Fibroblast of gingiva (primary cell): ENCODE measurements at places on chromosomes 12 and 14.

DNA sequence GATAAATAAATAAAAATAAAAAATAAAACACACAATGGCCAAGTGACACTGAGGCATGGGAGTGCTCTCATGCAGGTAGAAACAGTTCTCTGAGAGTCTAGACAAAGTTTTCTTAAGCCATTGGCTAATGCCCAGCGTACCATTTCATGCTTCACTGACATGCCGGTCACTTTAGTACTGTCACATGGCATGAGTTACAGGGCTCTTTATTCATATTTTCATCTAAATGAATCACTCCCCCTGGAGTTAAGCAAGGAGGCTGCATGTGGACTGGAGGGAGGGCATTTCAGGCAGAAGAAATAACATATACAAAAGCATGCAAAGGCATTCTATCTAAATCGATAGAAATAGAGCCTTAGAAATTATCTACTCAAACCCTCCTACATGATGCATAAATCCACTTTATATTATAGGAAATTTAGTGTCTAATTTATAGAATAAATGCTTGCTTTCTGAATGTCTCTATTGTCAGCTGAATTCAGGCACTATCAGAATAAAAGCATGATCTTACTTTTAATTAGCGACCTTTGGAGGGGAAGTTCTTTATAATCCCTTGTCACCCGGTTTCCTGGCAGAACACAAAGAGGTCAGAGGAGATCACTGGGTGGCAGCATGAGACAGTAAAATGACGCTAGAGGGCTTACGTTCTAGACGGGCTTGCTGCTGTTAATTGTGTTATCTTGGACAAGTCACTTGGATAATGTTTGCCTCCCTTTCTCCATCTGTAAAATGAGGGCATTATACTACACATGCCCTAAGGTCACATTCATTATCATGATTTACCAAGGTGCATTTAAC lies 17.5 kb downstream of the DYRK4 start:
- DNase-seq = peak; percentile 16

GRCh38 chr12:103799857-103800771 lies 40.9 kb downstream of the NT5DC3 start:
- DNase-seq = peak; percentile 74

GRCh38 chr14:85531141-85531586 lies 1.2 kb downstream of the FLRT2 start:
- DNase-seq = peak; percentile 89

DNA sequence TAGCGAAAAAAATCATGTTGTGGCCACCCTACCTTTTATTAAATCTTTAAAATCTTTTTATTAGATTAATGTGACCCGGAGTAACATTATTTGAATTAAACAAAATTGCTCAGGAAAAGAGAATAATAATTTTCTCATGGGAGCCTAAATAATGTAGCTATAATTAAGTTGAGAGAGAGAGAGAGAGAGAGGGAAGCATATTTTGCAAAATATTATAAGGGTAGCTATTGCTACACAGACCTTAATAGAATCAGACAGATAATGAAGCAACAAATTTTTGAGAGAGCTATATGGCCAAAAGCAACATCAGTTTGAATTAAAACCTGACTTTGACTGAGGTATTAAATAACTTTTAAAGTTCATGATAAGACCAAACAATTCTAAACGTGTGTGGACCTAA lies 703.5 kb downstream of the TMTC2 start:
- no peak for DNase-seq

DNA sequence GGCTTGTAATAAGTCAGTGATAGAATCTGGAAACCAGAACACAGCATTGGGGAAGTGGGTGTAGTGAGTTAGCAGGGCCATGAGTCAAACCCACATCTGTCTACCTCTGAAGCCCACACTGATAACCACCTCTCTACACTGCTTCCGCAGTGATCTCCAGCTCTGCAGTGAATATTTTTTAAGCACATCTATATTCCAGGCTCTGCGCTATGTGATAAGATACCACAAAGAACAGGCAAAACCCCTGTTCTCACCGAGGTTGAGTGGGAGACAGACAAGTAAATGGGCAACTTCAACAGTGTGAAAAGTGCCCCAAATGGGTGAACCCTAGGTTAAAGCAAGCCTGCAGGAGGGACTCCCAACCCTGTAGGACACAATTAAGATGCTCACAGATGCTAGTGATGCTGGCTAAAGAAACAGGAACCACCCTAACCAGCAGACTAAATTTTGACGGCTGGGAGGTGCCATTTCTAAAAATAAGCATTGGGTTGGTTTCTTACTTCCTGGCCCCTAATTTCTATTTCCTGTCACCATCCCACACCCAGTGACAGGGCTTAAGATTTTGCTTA lies 375.0 kb downstream of the DPF3 start:
- DNase-seq = no peak

DNA sequence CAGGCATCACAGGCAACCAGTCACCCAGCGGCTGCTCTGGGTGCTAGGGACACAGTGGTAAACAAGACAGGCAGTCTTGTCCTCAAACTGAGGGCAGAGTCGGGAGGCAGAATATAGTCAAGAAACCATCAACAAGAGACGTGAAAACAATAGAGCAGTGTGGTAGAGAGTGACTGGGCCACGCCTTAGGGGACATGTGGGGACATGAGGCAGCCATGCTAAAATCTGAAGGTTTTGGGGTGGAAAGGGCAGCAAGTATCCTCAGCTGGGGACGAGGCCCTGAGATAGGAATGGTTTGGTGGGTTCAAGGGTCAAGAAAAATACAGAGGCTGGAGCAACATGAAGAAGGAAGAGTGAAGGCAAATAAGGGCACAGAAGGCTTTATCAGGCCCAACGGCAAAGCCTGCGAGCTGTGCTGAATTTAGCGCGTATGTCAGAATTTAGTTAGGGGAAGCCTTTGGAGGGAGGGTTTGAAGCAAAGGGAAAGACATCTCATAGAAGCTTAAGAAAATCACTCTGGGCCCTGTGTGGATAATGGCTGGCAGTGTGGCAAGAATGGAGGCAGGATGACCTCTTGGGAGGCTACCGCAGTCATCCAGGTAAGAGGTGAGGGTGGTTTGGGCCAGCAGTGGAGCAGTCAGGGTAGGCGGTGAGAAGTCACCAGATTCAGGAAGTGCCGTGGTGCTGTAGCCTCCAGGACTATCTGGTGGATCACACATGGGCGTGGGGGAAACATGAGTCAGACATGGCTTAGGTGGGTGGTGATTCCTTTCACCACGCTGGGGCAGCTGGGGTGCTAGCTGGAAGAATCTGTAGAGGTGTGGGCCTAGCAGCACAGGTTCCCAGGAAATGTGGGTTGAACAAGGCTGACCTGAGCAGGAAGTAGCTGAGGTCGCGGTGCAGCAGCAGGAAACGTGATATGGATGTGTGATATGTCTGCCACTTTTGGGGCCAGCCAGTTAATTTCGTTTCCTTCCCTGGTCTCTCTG lies 3.0 kb downstream of the EVL start:
- DNase-seq = no peak

- no peak for DNase-seq
These were observed 202.5 kb downstream of the CALM1 start for GRCh38 chr14:90599339-90599738.

DNA sequence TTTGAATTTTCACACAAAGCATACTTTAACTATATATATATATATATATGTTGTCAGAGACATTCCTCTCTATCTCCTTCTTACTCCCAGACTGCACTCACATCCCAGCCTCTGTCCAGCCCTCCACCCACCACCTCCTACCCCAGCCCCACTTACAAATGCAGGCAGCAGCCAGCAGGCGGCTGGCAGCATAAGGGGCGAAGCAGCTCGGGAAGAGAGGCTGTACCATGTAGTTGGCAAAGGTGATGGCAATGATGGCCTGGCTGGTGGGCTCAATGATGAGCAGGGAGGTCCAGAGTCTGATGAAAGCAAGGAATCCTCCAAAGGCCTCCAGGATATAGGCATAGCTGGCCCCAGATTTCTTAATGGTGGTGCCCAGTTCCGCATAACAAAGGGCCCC lies 2.5 kb downstream of the SLC7A7 start:
- DNase-seq = no peak

DNA sequence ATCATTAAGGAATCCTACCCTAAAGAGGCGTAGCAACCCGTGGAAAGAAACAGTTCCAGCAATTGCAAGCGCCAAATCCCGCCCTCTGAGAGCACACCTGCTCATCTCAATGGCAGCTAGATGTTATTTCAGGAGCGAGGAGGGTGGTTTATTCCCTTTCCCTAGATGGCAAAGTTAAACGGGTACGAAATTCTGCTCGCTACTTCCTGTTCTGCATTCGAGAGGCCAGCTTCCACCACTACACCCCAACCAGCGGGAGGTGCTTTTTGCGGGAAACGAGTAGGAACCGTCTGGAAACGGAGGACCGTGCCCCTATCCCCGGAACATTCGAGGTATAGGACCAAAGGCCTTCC lies 536 bp downstream of the VPS29 start:
- peak; percentile 6 for DNase-seq

GRCh38 chr12:93950311-93950710 lies 198.1 kb upstream of the PLXNC1 start:
- DNase-seq = peak; percentile 2

DNA sequence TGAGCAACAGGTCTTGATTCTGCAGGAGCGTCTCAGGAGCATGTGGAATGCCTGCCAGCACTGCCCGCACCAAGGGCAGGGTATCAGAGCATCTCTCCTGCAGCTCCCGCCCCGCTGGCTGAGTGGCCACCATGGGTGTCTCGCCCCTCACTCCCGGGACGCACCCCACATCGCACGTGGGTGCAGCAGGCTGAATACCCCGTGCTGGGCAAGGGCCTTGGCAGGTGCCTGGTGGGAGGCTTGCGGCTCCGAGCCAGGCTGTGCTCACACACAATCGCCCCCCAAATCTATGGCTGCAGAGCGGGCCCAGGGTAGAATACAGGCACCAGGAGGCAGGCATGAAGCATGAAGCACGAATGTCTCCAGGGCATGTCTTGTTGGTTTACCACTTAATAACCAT lies 103.9 kb upstream of the TMEM132D start:
- DNase-seq = no peak

GRCh38 chr14:68820119-68820518 lies 27.3 kb upstream of the ZFP36L1 start:
- no peak for DNase-seq

GRCh38 chr12:38123566-38124246 lies 192.9 kb upstream of the ALG10B start:
- DNase-seq = no peak

- DNase-seq = no peak
These were observed 15.3 kb downstream of the CCDC88C start for GRCh38 chr14:91402348-91402747.

DNA sequence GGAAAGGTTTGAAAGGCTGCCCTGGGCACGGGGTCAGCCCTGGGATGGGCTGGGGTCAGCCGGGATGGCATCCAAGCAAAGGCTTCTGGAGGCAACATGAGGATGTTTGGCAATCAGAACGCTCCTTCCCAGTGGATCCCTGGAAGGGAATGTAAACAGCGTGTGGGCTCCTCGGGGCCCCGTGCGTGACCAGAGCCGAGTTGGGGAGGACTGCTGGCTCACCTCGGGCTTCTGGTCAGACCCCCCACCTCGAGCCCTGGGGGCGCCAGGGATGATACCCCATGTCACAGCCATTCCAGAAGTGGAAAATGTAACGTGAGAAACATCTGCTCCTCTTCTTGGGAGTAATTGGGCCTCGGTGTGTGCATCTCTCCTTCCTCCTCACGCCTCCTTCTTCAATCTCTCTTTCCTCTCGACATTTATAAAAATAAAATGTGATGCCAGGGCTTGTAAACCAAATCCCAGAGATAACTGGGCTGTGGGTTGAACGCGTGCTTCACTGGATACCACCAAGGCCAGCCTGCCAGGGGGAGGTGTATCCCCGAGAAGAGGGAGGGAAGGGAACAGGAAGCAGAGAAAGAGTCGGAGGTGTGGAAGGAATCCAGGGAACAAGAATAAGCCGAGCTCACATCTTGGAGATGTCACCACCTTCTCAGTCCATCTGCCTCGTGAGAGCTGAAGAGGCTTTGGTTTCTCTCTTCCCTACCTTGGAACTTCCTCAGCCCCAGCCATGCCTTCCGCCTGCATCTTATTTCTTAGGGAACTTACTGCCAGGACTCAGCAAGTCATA lies 144.8 kb downstream of the NUAK1 start:
- no peak for DNase-seq
